ENCODE measurements at places on chromosomes 4 and X. TPM values are rescaled to one million over a fixed set of nuclear protein-coding genes. Genes with fewer than 3 reads are reported as not detected.

The MOB1B gene
- total RNA-seq, result 15.8 TPM

DNA sequence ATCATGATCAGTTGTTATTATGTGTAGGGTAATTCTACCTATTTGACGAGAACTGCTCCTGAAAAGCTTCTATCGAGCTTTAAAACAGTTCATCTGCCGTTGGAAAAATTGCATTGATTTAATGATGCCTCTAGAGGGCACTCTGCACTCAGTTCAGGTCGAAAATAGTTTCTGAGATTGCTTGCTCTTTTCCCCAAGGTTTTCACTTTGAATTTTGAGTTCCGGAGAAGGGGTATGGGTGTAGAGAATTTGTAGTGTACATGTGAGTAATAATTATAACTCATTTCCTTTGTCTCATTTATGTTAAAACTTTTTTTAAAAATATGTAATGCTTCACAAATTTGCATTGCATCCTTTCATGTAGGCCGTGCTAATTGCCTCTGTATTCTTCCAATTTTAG, 28.4 kb upstream of the TNIP3 start:
- no peak for DNase-seq

DNA sequence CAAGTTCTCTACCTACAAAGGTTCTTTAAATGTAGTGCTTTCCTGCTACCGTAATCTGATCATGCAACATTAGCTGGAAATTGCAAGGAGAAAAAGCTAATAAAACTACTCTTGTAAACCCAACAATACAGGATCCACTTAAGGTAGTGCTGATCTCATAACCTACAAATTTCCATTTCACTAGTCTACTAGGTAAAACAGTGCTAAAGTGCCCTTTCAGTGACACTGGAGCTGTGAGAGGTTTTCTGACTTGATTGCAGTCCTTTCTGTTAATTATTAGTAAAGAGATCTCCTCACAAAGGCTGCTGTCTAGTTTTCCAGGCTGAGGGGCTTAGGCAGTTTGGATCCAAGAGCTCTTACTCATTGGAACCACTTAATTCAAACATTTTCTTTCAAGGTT, 1118.7 kb downstream of the SH3BGRL start:
- DNase-seq, result no peak

The WNK3 gene
- 0.61 TPM for total RNA-seq

- DNase-seq, result peak; percentile 75
These were observed 687 bp downstream of the CDK16 start for GRCh38 chrX:47218920-47219815.

The SLIT2 gene
- 1.9 TPM for total RNA-seq

The ARX gene
- total RNA-seq, result 1.1 TPM

- no peak for DNase-seq
These were observed 30.7 kb upstream of the ATP6AP2 start for GRCh38 chrX:40550066-40550465.

The DCAF12L2 gene
- total RNA-seq, result 0.22 TPM

DNA sequence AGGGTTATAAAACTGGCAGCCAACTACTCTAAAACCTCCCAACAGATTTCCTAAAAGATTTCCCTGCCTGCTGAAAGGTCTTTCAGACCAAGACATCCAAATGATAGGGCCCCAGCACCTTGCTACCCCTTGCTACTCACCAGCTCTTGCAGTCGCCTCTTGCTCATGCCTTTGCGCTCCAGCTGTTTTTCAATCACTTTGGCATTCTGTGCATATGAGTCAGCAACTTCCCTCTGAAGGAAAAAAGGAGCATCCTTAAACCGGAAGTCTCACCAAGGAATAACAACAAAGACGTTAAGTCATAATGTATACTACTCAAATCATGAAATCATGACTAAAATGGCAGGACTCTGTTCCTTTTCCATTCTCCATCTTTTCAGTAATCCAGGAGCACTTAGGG, 24.0 kb downstream of the STEEP1 start:
- DNase-seq, result no peak

The RPL39 gene
- total RNA-seq, result 1,372 TPM

GRCh38 chr4:155952501-155952901, 1.2 kb downstream of the CTSO start:
- DNase-seq, result no peak

- no peak for DNase-seq
These were observed 40.3 kb downstream of the ATP11C start for GRCh38 chrX:139892512-139892911.

- DNase-seq, result no peak
These were observed 72.9 kb downstream of the FAM9B start for GRCh38 chrX:8960957-8961468.

DNA sequence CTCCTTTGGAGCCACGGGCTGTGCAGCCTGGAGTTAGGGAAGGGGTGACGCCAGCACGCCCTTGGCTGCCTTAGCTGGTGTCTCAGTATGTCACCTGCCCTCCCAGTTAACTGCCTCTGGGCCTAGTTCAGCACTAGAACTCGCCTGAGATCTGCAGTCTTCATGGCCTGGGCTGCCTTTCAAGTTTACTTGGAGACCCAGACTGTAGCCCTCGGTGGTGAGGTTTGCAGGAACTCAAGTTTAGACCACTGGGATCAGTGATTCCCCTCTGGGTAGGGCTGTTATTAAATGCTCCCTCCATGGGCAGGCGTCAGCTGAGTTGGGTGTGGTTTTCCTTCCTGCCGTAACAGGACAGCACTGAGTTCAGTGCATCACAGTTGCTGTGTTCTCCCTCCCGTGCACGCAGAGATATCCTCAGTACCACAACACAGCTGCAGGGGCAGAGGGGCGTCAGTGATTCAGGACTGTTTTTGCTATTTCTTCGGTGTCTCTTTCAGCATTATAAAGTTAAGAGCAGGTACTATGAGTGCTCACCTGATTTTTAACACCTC, 30.5 kb downstream of the PLAC8 start:
- DNase-seq, result no peak

The COX7B2 gene
- total RNA-seq, result not detected

GRCh38 chrX:53685711-53686110, 808 bp downstream of the HUWE1 start:
- no peak for DNase-seq

GRCh38 chrX:113001836-113002235, 161.2 kb upstream of the AMOT start:
- no peak for DNase-seq

The JCHAIN gene
- total RNA-seq, result 114 TPM

- no peak for DNase-seq
These were observed 99.1 kb upstream of the ADAD1 start for GRCh38 chr4:122279670-122280069.

The TMPRSS11D gene
- total RNA-seq, result not detected

DNA sequence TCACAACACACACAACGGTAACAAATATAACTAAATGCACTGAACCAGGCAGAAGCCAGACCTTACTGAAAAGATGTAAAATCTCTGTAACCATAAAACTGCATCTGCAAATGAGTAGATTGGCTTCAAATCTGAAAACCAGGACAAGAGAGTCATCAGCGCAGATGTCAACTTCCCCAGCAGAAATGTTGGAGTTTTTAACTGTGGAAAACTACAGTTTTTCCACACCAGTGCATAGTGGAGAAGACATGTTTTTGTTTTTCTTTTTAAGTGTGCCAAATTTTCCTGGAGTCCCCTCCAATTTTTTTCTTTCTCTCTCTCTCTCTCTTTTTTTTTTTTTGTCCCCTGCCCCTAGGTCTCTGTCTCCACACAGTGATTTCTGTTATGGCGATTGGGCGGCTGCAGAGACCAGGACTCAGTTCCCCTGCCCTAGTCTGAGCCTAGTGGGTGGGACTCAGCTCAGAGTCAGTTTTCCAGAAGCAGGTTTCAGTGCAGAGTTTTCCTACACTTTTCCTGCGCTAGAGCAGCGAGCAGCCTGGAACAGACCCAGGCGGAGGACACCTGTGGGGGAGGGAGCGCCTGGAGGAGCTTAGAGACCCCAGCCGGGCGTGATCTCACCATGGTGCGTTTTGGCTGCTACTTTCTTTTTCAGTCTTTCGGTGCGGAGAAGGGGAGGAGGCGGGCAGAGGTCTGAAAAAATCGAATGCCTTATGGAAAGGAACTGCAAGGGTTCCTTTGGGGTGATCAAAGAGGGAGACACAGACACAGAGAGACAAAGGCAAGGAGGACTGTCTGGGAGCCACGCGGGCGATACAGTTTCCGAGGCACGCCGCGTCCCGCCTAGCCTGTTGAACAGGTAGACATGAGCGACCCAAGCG, at the start of gene GUCY1A1:
Gene GUCY1A1 (plus strand): TSS at position 505 of the 878 bp plus-strand sequence. CDS start 30,020 bp downstream, outside the sequence.
- peak; percentile 15 for DNase-seq

GRCh38 chrX:130594453-130594916, 192.7 kb downstream of the RBMX2 start:
- DNase-seq, result peak; percentile 3

DNA sequence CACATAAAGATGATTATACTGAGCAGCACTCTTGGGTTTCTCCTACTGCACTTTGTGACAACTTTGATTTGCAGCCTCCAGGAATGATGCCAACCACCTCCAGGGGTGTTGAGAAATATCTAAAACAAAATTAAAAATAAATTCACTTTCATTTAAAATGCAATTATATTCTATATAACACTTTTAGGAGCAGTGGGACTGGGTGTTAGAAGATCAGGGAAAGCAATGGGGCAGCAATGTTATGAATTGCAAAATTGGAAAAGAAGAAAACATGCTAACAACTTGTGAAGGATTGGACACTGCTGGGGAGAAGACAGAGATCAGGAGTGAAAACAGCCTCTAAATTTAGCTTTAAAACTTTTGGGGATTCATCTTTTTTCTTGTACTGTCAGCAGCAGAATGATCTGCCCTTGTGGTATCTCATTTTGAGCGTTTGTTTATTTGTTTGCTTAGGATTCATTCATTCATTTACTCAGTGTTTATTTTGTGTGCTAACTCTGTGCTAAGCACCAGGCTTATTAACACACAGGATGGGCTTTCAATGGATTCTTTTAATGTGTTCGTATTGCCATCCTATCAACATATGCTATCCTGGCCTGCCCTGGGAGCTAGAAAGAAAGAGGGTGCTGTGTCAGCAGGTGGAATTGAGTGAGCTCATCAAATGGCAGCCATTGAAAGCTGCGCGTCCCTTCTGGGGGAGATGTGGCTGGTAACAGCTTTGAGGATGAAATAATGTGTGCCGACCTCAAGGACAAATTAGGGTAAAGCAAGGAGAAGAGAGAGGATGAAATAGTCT, 96.5 kb downstream of the FRMPD4 start:
- no peak for DNase-seq

The MAP7D2 gene
- 1.6 TPM for total RNA-seq

- DNase-seq, result no peak
These were observed 30.9 kb downstream of the LRPAP1 start for GRCh38 chr4:3501126-3501824.

GRCh38 chr4:142473960-142474338, 372.2 kb downstream of the INPP4B start:
- DNase-seq, result no peak

The NLGN4X gene
- 1.8 TPM for total RNA-seq

- no peak for DNase-seq
These were observed 37.7 kb downstream of the MECP2 start for GRCh38 chrX:154059729-154060245.

DNA sequence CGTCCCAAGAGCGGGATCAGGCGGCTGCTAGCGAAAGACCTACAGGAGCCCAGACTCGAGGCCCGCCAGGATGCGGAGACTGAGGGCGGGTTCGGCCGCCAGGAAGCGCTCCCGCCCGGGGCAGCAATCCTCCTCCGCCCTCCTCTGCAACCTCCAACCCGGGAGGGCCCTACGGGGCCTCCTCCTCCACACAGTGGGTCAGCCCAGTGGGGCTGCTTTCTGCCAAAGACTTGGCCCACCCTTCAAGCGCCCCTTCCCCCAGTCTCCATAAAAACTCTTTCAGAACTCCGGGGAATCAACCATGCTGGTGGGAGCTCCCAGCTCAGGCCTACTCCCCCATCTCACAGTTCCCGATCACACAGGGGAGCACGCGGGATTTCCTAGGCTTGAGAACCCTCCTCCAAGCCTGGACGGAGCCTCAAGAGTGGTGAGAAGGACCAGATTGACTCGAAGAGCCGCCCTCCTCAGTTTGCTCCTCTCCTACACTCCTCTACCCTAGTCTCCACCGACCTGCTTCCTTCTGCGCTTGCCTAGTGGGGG, 77.5 kb downstream of the RLIM start:
- DNase-seq, result no peak

DNA sequence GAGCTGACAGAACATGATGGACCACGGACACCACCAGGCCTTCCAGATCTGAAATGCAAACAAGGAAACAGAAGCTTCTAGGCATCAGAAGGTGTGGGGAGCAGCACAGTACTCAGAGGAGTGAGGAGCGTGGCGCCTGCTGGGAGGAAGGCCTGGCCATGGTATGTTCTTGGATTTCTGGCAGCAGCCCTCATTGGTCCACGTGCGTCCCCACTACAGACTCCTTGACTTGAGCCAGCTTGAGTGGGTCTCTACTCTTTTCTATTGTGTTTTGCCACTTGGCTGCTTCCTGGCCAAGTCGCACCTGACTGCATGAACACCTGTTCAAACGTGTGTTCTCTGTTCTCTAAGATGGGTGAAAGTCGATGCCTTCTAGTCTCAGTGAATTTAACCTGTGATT, 18.0 kb downstream of the ZNF275 start:
- no peak for DNase-seq

The FAM9C gene
- 0.09 TPM for total RNA-seq

- no peak for DNase-seq
These were observed 8.5 kb downstream of the EVC start for GRCh38 chr4:5719350-5720055.

DNA sequence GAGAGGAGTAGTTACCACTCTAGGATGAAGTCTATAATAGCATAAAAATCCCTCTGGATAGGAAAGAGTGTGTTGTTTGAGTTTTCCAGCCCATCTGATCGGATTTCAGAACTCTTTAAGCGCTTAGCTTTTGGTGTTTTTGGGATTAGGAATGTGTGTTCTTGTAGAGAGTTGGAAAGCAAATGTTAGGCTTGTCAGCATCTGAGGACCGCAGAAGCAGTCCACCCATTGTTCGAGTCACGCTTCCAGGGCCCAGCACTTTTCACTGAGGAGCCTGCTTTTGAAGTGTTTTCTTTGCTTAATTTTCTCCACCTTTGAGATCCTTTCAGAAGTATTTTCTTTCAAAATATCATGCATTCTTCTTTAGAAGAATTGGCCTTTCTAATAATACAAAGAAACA, 306.2 kb downstream of the TENM3 start:
- no peak for DNase-seq

GRCh38 chr4:70768301-70768948, 46.7 kb downstream of the RUFY3 start:
- DNase-seq, result no peak

GRCh38 chr4:6699388-6699787, 5.7 kb downstream of the S100P start:
- DNase-seq, result no peak

GRCh38 chr4:143473334-143474126, 40.0 kb upstream of the SMARCA5 start:
- no peak for DNase-seq

- no peak for DNase-seq
These were observed 472.9 kb upstream of the GRID2 start for GRCh38 chr4:91830681-91831395.

DNA sequence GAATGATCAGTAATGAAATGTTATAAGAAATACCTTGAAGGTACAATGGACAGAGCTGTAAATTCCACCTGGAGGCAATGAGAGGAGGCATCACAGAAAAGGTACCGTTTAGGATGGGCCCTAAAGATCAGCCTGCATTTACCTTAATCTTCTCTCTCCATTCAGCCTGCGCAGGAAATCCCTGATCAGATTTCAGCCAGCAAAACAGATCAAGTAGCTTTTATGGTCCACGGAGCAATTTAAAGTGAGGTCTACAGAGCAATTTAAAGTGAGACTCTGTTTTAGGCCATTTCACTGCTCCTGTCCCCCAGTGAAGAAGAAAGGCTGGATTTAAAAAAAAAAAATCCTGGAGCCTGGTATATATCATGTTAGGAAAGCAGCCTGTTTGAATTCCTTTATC, 195.1 kb upstream of the VCX start:
- no peak for DNase-seq

GRCh38 chrX:153438532-153438931, 7.3 kb downstream of the TREX2 start:
- DNase-seq, result no peak
